Renal cortical epithelial cell (primary cell): ENCODE measurements at places on chromosomes 16 and 17.

DNA sequence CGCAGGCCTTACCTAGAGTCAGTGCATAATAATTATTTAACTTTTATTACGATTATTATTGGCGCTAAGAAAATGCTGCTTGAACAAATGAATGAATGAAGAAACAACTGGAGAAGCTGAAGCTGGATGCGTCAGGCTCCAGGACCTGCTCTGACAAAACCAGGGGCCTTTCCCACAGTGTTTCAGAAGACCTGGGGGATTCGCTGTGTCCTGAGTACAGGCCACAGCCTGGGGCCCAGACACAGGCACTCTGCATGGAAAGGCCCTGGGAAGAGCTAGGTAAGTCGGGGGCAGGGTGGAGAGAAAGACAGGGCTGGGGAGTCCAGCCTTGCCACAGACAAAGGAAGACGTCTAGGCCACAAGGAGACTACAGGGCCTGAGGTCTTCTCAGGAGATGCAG lies 226.1 kb downstream of the ZNF423 start:
- no peak for DNase-seq

GRCh38 chr17:31494259-31495021 lies 103.0 kb downstream of the RAB11FIP4 start:
- DNase-seq: peak; percentile 80

DNA sequence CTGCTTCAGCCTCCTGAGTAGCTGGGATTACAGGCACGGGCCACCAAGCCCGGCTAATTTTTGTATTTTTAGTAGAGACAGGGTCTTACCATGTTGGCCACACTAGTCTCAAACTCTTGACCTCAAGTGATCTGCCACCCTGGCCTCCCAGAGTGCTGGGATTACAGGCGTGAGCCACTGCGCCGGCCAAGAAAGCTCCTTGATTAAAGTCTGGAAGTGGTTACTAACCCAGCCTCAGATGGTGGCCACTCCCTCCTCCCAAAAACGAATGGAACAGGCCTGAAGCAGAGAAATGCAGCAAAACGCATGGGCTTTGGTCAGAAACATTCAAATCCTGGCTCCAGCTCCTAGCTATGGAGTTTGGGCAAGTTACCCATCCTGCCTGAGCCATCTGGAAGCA lies 11.3 kb downstream of the FKBP10 start:
- DNase-seq: no peak

GRCh38 chr16:68760671-68761275 lies 23.7 kb downstream of the CDH1 start:
- DNase-seq: peak; percentile 76

DNA sequence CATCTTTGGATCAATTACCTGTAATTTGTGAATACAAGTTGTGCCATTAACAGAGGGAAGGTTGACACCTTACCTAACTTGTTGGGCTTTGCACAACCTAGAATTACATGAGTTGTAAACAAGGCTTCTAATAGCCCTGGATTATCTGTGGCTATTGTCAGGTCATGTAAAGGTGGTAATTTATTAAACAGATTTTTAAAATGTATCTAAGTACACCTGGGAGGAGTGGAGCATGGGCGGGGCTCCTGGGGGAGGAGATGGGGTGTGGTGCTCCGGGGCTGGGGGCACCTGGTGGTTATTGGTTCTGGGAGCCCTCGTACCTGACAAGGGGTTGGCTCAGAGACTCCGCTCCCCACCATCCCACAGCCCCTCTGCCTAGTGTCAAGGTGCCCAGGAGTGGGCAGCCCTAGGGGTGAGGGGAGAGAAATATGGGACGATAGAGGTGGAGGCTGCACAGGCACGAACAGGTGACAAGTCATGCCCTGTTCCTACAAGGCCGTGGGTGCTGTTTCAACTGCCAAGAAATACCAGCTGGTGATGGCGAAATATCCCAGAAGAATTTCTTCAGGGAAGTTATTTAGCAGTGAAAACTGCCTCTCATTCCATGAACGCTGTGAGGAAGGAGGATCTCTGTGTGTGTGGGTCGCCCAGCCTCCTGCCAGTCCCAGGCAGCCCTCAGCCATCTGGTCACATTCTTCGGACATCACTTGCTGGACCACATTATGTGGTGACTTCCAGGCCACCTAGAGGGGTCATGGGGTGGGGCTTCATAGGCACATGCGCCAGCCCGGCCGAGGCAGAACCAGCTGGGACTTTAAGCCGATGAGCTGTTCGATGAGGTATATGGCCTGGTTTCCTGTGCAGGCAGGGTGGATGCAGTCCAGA lies 55.5 kb upstream of the IRX3 start:
- no peak for DNase-seq

- peak; percentile 22 for DNase-seq
These were observed 137.5 kb upstream of the IRX3 start for GRCh38 chr16:54424043-54424451.

GRCh38 chr17:36697903-36698530 lies 96.6 kb downstream of the MRM1 start:
- no peak for DNase-seq

DNA sequence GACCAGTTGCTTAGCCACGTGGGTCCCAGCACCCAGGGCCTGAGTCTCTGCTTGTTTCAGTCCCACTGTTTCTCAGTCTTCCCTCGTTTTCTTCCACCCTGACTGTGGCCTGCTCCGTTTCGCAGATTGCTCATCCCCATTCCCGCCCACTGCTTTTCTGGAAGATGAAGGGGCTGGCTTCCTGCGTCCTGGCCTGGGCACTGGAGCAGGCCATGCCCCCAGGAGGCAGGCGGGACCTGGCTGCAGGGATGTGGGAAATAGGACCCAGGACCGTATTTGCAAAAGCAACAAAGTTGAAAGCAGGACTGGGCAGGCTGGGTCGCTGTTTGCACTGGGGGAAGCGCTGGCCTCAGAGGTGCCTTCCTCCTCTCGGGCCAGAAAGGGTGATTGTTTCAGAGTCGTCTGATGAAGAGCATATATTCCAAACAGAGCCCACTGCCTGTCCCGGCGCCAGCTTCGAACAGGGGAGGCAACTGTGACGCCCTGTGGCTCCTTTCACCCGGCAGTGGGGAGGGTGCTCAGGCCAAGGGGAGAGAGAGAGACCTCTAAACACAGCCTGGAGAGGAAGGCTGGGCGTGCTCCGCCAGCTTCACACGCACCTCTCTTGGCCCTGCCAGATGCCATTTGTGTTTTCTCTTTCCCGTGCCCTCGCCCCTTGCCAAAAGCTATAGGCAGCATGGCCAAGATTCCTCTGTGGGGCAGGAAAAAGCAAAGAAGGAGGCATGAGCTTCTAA lies 108.6 kb downstream of the CMIP start:
- no peak for DNase-seq
